SK-N-SH (cell line): ENCODE measurements at places on chromosomes 7 and 10. TPM values are rescaled to one million over a fixed set of nuclear protein-coding genes. Genes with fewer than 3 reads are reported as not detected.

The UFSP1 gene
- polyA plus RNA-seq, result 4.5 and 5.6 TPM in 2 replicates

The GIMAP1 gene
- not detected in 2 replicates for polyA plus RNA-seq

The LOXL4 gene
- polyA plus RNA-seq, result 1.4 and 1.7 TPM in 2 replicates

The KCNH2 gene
- polyA plus RNA-seq, result 2.2 and 6.4 TPM in 2 replicates

The ARHGEF35 gene
- 0.02 TPM in 1 of 2 replicates, not detected in the other for polyA plus RNA-seq

The PODXL gene
- 76.1 and 86.0 TPM in 2 replicates for polyA plus RNA-seq

The SLC12A9 gene
- 29.7 and 31.0 TPM in 2 replicates for polyA plus RNA-seq

The EPHA1 gene
- polyA plus RNA-seq, result 0.26 and 0.49 TPM in 2 replicates

The CAMK1D gene
- 4.1 TPM in 2 replicates for polyA plus RNA-seq

The LIPN gene
- polyA plus RNA-seq, result not detected in 2 replicates

The OR2A12 gene
- not detected in 2 replicates for polyA plus RNA-seq

The HTR5A gene
- not detected in 2 replicates for polyA plus RNA-seq

GRCh38 chr10:116287906-116288501 is 15.0 kb upstream of the GFRA1 start:
- peak; percentile 60 for DNase-seq

- DNase-seq, result no peak
Observed at GRCh38 chr10:47136866-47137265, 163.1 kb upstream of the GDF10 start.

DNA sequence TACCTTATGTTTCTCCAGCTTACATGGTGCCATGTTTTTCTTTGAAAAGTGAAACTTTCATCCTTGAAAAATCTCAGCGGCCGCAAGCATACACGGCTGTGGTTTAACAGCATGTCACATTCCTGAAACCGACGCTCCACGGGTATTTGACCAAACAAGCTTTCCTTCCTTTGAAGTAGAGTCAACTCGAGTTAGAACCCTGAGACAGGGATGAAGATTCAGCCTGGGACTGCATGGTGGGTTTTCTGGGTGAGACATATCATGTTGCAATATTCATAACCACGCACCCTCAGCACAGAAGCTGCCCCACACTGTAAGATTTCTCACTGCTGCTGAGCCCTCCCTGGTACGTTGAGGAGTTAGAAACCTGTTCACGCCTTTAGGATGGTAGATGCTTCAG is 8.1 kb downstream of the CYP26A1 start:
- DNase-seq, result no peak

GRCh38 chr10:22335173-22335933 is 9.9 kb upstream of the SPAG6 start:
- peak; percentile 33 for DNase-seq

GRCh38 chr7:6172224-6172909 is 100.1 kb downstream of the CYTH3 start:
- peak; percentile 59 for DNase-seq

GRCh38 chr7:2008101-2008935 is 224.4 kb downstream of the MAD1L1 start:
- no peak for DNase-seq

GRCh38 chr10:121235692-121236091 is 362.6 kb downstream of the FGFR2 start:
- no peak for DNase-seq

DNA sequence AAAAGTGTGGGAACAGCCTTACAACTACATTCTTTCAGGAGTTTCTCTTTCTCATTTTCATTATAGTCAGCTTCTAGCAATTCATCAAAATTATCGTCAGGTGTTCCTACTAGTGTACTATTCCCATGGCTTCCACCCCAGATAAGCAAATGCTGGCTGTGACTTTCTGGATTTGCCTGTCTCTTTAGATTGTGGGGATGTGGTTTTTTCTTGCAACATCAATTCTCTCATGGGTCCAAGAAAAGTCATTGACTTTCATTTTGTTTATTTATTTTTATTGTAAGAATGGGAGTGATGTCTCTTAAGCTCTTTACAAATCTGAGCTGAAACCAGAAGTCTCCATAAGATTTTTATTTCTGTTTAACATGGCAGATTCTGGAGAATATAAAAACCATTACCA is 349.7 kb upstream of the SEMA3C start:
- no peak for DNase-seq

- DNase-seq, result no peak
Observed at GRCh38 chr10:36173364-36173763, 531.3 kb upstream of the FZD8 start.

- no peak for DNase-seq
Observed at GRCh38 chr10:77606751-77607150, 30.9 kb downstream of the KCNMA1 start.

GRCh38 chr10:44332465-44332864 is 52.4 kb downstream of the CXCL12 start:
- no peak for DNase-seq

- no peak for DNase-seq
Observed at GRCh38 chr10:95289003-95289920, 1.5 kb downstream of the PDLIM1 start.

- DNase-seq, result no peak
Observed at GRCh38 chr7:43318188-43318770, 205.8 kb downstream of the HECW1 start.

- DNase-seq, result peak; percentile 42
Observed at GRCh38 chr7:129829737-129830631, 122.8 kb downstream of the UBE2H start.

GRCh38 chr10:18350340-18350739 is 210.1 kb downstream of the CACNB2 start:
- no peak for DNase-seq

DNA sequence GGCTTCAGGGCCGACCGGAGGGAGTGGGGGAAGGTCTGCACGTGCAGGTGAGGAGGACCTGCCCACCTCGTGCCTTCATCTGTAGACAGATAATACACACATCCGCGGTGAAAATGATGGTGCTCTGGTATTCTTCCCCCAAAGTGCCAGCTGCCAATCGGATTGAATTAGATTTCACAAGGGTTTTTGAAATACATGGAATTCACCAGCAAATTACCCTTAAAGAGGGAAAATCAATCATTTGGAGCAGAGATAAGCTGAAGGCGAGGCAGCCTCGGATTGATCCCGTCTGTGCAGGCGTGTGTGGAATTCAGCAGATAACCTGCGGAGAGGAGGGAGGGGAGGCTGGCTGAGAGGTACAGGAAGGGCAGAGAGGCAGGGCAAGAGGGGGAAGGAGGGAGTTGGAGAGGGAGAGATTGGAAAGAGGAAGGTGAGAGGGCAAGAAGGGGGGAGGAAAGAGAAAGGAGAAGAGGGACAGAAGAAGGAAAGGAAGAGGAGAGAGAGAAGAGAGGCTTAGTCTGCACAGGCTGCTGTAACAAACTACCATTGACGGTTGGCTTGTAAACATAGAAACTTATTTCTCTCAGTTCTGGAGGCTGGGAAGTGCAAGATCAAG is 84.2 kb downstream of the C10orf105 start:
- DNase-seq, result no peak

GRCh38 chr10:865924-866576 is 65.5 kb downstream of the LARP4B start:
- DNase-seq, result no peak

DNA sequence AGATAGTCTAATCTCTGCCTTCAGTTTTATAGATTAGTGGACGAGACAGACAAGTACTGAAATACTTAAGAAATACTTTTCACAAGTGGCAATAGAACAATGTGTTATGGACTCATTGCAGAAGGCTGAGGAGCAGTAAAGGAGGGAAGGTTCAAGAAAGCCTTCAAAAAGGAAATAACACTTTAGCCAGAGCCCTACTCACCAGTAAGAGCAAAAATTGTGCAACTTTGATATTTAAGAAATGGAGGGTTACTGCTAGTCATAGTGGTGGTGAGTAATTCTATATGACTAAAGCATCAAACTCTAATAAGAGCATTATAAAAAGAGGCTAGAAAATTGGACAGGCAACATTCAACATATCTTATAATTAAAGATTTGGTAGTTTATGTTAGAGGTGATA is 28.8 kb downstream of the PTPN12 start:
- DNase-seq, result no peak
